BJ (cell line): ENCODE measurements at places on chromosomes 1 and 21.

GRCh38 chr1:23178414-23178813, 9.8 kb upstream of the LUZP1 start:
- DNase-seq = no peak

GRCh38 chr1:173663159-173663558, 6.5 kb downstream of the ANKRD45 start:
- DNase-seq = no peak

GRCh38 chr21:34282223-34282622, 81.6 kb upstream of the KCNE2 start:
- DNase-seq = no peak

DNA sequence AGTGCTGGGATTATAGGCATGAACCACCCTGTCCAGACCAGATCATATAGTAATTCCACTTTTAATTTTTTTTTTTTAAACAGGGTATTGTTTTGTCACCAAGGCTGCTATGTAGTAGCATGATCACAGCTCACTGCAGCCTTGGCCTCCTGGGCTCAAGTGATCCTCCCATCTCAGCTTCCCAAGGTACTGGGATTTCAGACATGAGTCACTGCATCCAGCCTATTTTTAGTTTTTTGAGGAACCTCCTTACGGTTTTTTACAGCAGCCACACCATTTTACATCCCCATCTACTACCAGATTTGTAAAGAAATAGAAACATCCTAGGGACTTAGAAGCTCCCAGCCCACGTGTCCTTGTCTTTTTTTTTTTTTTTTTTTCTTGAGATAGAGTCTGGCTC, 24.0 kb downstream of the L1TD1 start:
- no peak for DNase-seq

DNA sequence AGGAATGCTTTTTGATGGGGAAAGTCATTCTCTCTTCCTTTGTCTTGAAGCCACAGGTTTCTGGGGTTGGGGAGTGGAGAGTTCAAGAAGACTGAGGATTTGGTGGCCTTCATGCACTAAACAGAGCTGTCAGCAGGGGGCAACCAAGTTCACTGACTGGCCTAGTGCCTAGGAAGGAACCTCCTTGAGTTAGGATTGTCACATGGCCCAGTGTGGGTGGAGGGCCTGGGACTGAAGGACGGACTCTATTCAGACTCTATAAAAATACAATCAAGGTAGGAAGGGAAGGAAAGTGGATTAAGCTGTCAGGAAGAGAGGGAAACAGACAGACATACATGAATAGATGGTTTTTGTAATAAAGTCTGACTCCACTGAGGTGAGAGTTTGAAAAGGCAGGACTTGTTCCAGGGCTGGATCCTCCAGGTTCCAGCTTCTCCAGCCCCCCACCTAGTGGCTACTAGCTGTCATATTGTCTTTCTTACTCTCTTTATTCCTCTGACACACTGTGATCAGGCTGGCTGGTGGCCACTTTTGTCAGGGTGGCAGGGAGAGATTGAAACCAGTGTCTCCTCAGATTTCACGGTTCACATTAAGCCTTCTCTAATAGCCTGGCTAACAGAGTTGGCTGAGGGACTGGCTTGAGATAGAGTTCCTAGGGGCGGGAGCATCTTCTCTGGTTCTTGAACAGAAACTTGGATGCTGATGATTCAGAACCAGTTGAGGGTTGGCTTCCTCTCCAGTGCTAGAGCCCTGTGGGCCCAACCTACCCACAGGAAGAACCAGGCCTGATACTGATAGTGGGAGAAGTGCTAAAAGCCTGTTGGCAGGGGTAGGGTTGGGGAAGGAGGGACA, 4.1 kb upstream of the SH3BGRL3 start:
- peak; percentile 93 for DNase-seq

GRCh38 chr1:153598309-153599172, 14.4 kb downstream of the S100A16 start:
- DNase-seq = no peak

- no peak for DNase-seq
These were observed 5.4 kb upstream of the ZNF281 start for GRCh38 chr1:200415227-200415626.

GRCh38 chr1:188582911-188583532, 1754.3 kb downstream of the PLA2G4A start:
- no peak for DNase-seq

GRCh38 chr1:11377001-11377583, 101.9 kb upstream of the DISP3 start:
- no peak for DNase-seq

DNA sequence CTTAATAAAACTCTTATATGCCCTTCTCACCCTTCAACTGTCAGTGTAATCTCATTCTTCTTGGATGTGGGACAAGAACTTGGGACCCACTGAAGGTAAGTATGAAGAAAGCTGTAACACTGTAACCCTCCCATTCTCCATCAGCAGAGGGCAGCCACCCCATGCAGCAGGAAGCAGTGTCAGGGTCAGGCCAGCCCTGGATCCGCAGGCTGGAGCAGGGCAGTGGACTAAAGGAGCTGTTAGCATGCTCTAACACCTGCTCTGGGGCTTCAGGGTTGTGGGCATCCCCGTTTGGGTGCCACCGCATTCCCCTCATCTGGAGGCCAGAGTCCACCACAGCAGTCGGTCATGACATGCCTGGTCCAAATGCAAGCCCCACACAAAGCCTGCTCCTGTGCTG, 156.5 kb downstream of the HIVEP3 start:
- no peak for DNase-seq

DNA sequence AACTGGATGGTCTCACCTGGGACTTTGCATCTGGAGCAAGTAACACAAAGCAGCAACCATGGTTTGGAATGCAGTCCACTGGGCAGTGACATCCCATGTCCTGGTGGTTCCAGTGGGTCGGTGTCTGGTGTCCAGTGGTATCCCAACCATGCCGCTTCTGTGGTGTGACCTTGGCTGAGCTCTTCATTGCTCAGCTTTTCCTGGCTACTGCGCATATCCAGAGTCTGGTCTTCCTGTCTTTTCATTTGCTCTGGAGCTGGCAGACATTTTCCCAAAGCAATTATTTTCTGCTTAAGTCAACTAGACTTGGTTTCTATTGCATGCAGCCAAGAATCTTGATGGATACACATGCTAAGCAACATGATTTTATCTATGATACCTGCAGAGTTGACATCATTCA, 28.4 kb upstream of the CD2 start:
- no peak for DNase-seq

GRCh38 chr1:9586147-9586766, 2.5 kb upstream of the TMEM201 start:
- DNase-seq = no peak

DNA sequence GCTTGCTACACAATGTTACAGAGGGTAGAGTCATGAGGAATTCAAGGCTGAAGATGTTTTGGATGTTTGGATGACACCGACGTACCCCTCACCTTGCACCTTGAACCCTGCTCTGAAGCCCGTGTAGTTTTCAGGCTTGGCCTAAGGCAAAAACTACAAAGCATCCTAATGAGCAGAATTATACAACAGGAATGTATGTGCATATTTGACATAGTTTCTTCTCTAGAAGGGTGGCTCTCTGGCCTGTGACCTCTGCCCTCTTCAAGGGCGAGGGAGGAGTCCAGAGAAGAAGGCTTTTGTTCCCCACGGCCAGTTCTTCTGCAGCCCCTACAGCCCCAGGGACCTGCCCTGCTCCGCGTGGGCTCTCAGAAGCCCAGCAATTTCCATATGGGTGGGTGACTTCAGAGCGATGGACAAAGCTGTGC, 43.3 kb downstream of the L1TD1 start:
- DNase-seq = no peak

GRCh38 chr1:151859891-151860293, 6.4 kb upstream of the THEM5 start:
- no peak for DNase-seq

GRCh38 chr1:226965581-226966440, 25.7 kb downstream of the COQ8A start:
- no peak for DNase-seq

- DNase-seq = no peak
These were observed 21.4 kb downstream of the NADK start for GRCh38 chr1:1756661-1757421.

DNA sequence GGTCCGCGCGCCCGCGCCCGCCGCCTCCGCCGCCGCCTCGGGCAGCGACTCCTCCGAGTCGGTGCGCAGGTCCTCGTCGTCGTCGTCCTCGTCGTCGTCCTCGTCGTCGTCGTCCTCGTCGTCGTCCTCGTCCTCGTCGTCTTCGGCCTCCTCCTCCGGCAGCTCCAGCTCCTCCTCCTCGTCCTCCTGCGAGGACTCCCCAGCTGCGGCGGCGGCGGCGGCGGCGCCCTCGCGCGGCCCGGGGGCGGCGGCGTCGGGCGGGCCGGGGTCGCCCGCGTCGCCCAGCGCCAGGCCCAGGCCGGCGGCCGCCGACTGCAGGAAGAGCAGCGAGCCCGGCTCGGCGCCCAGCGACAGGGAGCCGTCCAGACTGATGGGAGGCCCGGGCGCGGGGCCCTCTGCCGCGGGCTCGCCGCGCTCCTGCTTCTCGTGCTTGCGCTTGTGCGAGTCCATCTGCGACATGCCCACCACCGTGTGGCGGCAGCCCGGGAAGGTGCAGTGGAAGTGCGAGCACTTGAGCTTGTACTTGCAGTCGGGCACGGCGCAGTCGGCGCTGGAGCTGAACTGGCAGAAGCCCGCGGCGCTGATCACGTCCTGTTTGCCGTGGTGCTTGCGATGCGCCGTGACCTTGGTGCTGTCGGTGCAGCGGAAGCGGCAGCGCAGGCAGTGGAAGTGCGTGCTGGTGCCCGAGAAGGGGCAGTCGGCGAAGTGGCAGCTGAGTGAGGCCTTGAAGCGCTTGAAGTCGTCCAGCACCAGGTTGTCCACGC, 157.3 kb downstream of the CASZ1 start:
- no peak for DNase-seq

GRCh38 chr1:58584082-58584895, 7.2 kb upstream of the TACSTD2 start:
- peak; percentile 94 for DNase-seq

- DNase-seq = no peak
These were observed 29.3 kb downstream of the SELL start for GRCh38 chr1:169682071-169682470.

- DNase-seq = no peak
These were observed 633.2 kb upstream of the NEGR1 start for GRCh38 chr1:72915581-72915980.

DNA sequence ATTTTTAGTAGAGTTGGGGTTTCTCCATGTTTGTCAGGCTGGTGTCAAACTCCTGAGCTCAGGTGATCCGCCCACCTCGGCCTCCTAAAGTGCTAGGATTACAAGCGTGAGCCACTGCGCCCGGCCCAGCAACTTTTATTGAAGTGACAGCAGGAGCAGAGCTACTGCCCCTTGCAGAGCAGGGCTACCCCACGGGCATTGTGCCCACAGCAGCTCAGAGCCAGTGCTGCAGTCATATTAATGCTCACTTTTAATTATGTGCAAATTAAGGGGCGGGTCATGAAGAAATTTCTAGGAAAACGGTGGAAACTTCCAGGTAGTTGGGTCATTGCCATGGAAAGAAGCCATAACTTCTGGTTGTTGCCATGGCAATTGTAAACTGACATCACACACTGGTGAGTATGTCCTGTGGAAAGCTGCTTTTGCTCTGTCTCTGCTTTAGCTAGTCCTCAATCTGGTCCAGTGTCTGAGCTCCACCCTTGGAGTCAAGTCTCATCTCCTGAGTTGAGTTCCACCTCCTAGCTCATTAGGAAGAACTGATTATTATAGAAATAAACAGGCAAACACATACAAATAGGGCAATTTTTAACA, 127.3 kb upstream of the ADGRL4 start:
- DNase-seq = no peak

GRCh38 chr1:118842452-118843201, 145.5 kb downstream of the TBX15 start:
- no peak for DNase-seq

DNA sequence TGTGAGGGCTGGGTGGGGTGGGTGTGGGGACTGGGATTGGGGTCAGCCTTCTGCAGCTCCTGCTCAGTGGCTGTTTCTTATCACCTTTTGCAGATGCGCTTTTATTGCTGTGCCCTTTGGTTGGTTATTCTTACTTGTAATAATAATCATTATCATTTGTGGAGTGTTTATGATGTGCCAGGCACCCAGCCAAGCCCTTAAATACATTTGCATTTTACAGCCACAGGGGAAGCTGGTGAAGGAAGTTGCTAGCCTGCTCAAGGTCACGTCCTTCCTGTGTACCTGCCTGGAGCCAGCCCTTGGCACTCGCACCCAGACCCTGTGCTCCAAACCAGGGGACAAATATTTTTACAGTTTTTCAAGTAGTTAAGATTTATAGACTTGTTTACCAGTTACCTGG, 144.0 kb downstream of the PGBD5 start:
- no peak for DNase-seq

- DNase-seq = no peak
These were observed 418.9 kb upstream of the PRMT6 start for GRCh38 chr1:106637566-106637965.

DNA sequence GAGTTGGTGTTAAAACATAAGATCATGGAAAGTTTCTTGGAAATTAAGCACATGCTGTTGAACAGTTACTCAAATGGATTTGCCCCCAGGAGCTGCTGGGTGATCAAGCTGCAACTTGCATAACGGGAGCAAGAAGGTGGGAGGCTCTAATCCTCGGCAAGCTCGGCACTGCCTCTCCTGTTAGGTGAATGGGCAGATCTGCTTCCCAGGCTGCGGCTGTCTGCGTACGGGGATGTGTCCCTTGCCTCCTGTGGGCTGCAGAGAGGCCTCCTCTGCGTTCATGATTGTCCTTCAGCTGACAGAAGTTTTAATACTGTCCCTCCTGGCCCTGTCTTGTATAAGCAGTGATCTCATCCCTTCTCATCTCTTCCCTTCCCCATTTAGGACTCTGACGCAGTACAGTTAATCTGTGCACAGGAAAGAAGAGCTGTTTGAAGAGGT, 36.7 kb downstream of the ATP1A1 start:
- no peak for DNase-seq

DNA sequence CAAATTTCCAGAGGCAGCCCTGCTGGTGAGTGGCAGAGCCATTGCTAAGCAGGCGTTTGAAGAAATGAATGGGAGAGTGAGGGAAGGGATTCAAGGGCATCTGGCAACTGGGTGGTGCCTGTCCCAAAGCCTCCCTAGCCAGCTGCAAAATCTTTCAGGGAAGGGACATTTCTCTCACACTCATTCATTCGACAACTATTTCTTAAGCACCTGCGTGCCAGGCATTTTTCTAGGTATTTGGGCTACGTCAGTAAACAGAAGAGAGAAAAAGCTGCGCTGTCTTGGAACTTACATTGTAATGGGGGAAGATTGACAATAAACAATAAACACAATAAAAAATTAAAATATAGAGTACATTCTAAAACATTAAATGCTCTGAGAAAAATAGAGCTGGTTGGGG, 301.9 kb upstream of the USP24 start:
- no peak for DNase-seq

DNA sequence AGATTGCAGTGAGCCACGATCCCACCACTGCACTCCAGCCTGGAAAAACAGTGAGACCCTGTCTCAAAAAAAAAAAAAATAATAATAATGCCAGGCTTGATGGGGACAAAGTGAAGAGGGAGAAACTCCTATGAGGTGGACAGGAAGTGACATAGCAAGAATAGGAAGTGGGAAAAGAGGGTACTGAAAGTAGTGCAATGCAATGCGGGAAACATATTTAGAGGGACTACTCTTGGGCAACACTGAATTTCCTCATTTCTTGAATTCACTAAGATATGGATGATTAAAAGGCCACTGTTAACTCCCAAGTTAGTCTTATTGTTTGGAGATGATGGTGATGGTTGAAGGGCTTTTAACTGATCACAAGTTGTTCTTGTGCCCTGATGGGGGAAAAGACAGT, 21.6 kb upstream of the KCNA2 start:
- DNase-seq = no peak
